Pulmonary artery endothelial cell (primary cell): ENCODE measurements at places on chromosomes 6 and 20.

DNA sequence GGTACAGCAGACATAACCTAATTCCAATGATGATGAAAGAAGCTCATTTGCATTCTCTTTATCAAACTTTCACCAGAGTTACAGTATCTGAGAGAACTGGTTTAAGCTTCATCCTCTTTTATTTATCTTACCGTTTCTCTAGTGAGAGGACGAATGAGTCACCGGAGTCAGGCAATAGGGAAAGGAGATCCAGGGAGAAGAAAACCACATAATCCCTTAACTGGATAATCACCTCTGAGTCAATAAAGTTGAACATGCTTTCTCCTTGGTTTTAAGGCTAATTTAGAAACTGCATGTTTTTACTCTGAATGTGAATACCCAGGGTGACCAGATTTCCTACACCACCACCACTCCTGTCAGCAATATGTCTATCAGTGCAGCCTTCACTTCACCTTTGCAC lies 313.7 kb upstream of the TBX18 start:
- no peak for DNase-seq

DNA sequence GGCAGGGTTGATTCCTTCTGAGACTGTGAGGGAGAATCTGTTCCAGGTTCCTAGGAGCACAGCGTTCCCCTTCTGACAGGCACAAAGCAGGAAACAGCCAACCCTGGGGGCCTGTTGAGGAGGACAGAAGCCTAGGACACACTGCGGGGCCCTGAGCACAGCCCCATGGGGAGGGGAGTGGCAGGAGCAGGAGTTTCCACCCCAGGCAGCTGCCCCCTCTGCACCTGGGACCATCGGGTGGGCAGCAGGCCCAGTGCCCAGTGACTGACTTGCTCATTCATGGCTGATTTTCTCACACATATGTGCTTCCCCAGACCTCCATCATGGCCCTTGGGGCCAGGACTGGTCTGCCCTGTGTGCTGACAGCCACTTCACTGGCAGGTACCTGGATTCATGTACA lies 6.2 kb upstream of the SLC22A1 start:
- no peak for DNase-seq

DNA sequence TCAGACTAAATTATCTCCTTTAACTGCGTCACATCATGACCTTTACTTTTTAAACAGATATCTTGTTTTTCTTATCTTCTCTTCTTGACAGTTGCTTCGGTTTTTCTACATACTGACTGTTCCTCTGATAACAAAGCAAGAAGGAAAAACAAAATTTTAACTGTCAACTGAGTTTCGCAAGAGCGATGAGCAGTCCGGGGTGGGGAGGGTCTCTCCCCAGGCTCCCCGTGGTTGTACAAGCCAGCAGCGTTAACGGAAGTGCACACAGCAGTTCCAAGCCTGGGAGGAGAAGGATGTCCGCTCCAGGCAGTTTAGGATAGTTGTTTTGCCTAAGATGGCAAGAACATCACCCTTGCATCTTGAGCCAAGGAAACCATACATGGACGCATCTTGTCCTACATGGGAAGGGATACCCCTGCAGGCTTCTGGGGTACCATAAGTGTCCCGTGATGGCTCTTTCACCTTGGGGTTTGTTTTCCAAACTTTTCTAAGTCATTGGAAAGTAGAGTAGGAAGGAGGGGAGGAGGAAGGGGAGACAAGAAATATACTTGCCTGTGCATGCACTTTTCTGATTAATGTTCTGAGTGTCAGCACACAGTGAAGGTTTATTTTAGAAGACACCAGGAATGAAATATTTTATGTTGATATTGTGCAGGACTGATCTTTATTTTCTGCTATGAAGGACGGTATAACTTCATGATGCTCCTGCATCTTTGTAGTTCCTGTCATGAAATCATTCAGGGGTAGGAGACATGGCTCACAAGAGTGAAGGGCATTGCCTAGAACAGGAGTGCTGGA lies 20.8 kb downstream of the SLC24A3 start:
- DNase-seq, result no peak

- no peak for DNase-seq
Observed at GRCh38 chr6:51986864-51987263, 100.5 kb downstream of the PKHD1 start.

- no peak for DNase-seq
Observed at GRCh38 chr20:21615617-21616080, 89.8 kb upstream of the PAX1 start.

DNA sequence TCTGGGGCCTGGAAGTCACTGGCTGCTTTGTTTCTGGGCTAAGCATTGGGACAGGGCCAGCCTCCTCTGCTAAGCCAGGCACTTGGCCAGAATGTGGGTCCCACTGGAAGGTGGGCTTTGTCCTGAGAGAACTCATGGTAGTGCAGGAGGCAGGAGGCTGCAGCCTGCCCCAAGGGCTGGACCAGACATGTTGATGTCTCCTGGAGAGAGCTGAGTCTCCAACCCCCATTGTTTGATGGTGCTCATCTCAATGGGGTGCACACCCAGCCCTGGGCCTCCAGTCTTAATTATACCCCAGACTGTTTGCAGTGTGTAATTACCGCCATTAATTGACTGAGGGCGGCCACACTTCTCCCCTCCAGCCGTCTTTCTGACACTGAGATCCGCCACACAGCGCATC lies 220.5 kb upstream of the PMEPA1 start:
- DNase-seq, result no peak

DNA sequence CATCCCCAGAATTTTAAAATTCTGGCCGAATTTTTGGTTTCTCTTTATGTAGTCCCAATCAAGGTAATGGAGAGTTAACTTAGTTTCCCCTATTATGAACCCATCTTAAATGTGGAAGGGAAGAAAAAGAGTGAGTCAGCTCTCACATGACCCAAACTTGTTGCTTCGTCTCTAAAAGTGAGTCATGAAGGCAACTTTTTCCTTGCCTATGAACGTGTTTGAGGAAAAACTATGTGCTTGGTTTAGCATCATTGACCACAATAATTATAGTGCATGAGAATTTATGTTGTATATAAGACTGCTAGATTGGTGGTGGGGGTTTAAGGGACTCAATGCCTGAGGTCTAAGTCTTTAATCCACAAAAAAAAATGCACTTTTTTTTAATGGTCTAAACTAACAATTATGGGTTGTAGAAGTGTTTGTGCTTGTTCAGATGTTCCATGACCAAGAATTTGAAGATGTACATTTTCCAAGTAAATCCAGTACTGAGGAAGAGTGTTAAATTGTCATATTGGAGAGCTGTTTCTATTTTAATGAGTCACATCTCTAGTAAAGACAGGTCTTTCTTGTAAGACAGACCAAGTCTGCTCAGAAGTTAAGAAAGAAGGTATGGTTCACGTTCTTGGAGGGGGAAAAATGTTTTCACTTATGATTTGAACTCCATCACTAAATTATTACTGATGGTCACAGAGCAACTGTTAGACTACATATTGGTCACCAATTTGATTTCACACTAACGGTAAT lies 409.9 kb upstream of the MARCKS start:
- DNase-seq, result no peak

- DNase-seq, result no peak
Observed at GRCh38 chr6:73079978-73080377, 145.3 kb downstream of the KHDC1L start.

- no peak for DNase-seq
Observed at GRCh38 chr6:31158863-31159855, 770 bp downstream of the TCF19 start.

DNA sequence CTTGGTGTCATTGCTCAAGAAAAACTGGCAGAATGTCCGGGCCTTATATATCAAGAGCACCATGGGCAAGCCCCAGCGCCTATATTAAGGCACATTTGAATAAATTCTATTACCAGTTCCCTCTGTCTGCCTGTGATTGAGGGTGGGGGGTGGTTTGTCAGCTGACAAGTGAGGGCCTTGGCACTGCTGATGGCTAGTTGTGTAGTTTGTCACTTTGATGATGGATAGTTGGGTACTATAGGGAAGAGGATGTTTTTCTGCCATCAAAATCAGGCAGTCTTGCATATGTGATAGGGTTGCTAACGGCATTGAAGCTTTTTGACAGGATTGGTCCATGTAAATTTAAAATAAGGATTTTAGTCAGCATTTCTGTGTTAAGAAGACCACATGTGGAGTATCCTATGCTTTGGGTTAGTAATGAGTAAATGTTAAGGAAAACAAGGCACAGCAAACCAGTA lies 2.5 kb downstream of the RPL10A start:
- no peak for DNase-seq

DNA sequence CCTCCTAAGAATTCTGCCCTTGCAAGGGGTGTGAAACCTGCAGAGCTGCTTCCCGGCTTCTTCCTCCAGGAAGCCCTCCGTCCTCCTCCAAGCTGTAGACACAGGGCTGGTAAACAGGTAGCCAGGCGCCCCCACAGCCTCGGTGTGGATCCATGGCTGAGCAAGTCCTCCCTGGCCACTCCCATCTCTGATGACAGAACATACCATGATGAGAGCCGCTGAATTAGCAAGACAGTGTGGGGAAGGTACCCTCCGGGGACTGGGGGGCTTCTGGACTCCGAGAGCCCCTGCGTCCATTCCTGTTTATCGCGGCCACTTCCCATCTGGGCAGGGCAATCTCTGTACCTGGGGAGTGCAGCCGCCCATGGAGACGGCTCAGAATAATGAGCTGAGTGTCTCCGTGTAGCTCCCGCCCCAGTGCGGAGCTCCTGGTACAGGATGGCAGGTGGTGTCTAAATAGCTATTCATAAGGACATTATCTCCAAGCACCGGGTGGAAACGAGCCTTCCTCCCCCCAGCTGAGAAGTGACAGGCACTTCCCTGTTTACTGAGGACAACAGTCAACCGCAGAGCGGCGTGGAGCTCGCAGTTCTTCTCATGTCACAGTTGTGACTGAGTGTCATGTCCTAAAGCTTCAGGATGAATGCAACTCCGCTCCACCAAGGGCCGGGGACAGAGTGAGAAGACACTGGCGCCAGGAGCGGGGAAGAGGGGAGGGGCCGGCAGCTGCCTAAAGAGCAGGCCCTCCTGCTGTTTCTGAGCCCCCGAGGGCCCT lies 22.7 kb upstream of the NTSR1 start:
- no peak for DNase-seq

DNA sequence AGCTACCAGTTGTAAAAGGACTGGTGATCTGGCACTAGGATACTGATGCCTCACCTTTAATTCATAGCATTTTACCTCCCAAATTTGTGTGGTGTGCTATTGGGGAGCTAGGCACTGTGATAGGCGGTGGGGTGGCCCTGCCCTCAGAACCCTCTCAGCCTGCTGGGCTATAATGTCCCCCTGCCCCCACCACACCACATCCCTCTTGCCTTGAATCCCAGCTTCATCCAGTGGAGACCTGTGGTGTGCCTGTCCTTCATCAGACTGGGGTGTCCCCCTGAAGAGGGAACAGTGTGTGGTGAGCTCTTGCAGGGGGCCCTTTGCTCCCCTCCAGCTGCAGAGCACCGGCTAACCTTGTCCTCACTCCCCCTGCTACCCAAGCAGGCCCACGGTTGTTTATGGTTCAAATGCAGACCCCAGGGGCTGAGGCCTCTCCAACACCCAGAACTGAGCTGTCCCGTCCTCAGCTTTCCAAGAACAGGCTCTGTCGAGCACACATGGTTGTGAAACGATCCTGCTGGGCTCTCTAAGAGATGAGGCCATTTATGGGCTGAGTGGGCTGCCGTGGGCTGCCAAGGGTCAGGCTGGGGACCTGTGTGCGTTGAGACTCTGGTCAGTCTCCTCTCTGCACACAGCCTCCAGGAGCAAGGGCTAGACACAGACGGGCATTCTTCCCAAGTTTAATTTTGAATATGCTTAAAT lies 26.9 kb upstream of the VEGFA start:
- DNase-seq, result no peak

DNA sequence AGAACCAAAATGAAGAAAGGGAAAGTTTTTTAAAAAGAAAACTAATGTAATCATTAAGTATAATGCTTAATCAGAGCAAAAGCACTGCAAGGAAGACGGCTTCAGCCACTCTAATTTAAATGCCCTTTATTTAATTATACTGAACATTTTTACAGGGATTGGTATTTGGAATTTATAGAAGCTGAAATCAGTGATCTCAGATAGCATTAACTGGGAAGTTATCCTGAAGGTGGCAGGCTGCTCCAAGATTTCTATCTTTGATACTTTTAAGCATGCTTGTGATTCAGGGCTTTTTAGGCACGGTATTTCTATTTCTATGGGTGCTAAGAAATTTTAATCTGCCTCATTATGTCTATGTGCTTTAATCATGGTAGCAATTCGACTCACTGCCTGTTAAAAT lies 1.3 kb upstream of the NDUFAF4 start:
- no peak for DNase-seq

DNA sequence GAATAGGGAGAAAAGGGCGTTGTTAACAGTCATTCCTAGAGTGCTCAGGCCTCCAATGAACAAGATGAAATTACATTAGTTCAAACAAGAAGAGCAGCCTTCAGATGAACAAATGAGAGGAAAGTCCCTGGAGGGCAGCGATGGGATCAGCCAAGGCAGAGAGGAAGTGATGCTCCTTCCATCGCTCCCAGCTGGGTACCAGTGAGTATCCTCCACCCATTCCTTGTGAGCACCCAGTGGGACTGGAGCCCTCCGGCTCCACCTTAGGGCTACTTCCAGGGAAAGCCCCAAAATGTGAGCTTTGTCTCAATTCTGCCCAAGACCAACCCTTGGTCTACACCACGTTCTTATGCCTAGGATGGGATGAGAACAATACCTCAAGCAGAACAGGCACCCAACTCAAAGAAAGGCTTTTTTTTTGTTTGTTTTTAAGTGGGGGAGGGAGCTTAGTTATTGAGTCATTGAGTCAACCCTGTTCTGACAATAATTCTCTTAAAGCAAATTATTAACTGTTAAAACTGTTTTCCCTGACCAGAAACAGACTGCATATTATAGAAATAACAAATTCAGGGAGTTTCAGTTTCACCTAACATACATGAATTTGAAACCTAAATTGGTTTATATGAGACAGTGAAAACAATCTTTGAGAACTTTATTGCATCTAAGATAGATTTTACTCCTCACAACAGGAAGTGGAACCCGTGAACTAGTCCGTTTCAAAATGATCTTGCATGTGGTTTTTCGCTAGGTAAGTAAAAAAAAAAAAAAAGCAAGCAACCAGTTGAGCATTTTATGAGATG lies 106.9 kb downstream of the IPCEF1 start:
- no peak for DNase-seq

DNA sequence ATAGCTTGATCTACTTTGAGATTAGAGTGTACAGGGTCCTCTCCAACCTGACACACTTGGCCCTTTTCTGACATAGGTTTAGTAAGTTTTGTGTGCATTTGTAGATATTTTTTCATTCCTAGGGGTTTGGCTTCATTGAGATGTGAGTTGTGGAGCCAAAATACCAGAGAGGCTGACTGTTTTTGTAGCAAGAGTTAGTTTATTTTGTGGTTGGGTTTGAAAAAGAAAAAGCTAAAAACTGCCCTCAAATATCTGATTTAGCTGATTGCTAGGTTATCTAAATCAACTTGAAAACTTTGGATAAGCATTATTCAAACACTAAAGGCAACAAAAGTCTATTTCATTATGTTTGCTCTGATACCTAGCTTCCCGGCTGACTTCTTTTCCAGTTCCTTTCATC lies 164.7 kb upstream of the CENPW start:
- DNase-seq, result no peak
